ENCODE measurements at places on chromosomes 16 and 17. TPM values are rescaled to one million over a fixed set of nuclear protein-coding genes. Genes with fewer than 3 reads are reported as not detected.

GRCh38 chr17:6075845-6076244 lies 5.7 kb downstream of the WSCD1 start:
- DNase-seq: no peak

DNA sequence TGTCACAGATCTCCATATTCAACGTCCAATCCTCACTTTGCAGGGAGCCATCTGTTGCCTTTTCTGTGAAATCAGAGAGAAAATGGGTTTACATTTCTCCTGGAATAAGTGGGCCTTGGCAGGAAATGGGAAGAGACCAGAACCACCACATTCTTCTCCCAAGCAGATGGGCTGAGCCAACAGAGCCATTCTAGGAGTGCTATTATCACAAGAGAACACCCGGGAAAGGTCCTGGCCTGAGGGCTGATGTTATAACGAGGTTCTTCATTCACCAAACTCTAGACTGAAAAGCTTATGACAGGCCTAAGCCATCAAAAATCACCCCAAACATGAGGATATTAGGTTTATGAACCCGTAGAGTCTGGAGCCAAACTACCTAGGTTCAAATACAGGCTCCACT lies 64.7 kb downstream of the TOM1L2 start:
- no peak for DNase-seq

GRCh38 chr17:34314279-34314678 lies 5.0 kb upstream of the CCL8 start:
- no peak for DNase-seq

Gene MYH1
- total RNA-seq: not detected

DNA sequence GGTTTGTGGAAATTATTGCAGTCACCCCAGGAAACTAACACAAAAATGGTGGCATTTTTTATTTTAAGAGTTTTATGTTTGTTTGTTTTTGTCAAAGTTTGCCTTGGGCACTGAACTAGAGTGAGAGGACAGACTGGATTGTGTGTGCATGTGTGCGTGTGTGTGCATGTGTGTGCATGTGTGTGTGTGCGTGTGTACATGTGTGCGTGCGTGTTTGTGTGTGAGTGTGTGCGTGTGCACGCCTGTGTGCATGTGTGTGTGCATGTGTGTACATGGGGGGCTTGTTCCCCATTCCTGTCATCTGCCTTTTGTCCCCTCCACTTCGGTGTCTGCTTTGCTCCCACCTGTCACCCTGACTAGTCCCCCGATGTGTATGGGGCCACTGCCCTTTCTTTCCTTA lies 32.5 kb downstream of the MGAT5B start:
- DNase-seq: no peak

DNA sequence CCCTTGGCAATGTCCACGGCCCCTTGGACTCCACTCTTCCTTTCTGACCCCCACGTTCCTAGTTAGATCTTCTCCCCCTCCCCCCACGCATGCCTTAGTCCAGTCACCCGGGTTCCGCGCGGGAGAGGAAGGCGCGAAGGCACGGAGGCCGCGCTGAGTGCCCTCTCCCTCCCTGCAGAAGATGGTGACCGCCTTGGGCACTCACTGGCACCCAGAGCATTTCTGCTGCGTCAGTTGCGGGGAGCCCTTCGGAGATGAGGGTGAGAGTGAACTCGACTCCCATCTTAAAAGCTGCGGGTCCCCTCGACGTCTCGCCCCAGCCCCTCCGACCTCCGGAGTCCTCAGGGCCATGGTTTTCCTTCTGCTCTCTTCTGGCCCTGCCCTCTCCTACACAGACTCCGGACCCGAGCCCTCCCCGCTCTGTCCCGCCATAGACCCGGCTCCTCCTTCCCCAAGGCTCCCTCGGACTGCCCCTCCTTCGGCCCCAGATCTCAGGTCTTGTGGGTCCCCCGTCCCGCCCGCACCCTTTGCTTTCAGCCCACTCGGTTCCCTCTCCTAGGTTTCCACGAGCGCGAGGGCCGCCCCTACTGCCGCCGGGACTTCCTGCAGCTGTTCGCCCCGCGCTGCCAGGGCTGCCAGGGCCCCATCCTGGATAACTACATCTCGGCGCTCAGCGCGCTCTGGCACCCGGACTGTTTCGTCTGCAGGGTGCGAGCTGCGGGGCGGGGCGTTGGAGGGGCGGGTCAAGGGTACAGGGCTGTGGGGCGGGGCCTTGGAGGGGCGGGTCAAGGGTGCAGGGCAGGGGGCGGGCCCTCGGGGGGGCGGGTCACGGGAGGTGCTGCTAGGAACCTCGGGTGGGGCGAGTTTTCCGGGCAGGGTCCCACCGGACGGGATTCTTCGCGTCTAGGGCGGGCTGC lies 4.6 kb downstream of the TGFB1I1 start:
- no peak for DNase-seq

GRCh38 chr16:71722801-71723536 lies 1.5 kb downstream of the PHLPP2 start:
- DNase-seq: no peak

- no peak for DNase-seq
Measured at GRCh38 chr17:32958418-32958817, 30.5 kb downstream of the TMEM98 start.

- DNase-seq: no peak
Measured at GRCh38 chr17:81481073-81481799, 31.4 kb downstream of the ACTG1 start.

- DNase-seq: no peak
Measured at GRCh38 chr16:86442703-86443102, 67.6 kb upstream of the FOXF1 start.
